ENCODE measurements at places on chromosomes 2 and 18.

- no peak for DNase-seq
Observed at GRCh38 chr2:238134393-238134785, 4.1 kb upstream of the KLHL30 start.

DNA sequence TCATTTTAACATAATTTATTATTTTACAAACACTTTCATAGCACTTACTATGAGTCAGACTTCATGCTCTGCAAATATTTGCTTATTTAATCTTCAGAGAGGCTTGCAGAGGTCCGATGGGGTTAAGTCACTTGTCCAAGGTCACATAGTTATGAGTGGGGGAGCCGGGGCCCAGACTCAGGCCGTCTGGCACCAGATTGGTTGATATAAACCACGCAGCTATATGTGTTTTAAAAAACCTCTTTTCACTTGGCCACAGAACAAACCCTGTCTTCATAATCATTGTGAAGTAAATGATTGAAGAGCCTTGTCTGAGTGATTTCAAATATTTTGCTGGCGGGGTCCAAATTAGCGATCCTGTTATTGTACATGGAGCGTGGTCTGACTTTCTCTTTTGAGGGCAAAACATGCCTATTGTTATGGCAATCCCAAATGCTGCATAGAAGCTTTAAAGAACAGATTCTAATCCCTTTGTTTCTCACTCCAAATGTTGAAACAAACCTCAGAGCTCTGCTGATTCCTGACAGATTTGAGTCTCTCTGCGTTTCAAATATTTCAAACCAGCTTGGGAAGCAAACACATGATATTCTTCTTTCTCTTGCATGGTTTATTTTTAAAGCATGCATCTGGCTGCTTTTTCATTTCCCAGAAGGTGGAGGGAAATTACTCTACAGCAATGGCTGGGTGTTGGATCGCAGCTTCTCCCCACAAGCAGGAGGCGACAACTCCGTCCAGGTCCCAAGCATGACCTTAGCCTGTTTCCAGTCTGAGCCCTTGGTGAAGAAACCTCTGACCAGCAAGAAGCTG lies 142.4 kb downstream of the DDX1 start:
- DNase-seq = no peak

DNA sequence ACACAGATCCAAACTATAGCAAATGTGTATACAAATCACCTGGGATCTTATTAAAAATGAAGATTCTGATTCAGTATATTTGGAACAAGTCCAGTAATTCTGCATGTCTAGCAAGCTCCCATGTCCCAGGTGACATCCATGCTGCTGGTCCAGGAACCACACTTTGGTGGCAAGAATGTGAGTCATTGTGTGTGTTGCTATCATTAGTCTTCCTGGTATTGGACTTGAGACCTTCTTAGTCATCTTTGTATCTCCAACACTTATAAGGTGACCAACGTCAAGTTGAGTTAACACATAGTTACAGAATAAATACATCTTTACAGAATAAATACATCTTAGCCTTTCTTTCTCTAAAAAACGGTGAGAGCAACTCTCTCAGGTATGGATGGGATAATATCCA lies 107.9 kb upstream of the NDUFV2 start:
- no peak for DNase-seq

- no peak for DNase-seq
Observed at GRCh38 chr2:41314511-41315070, 733.2 kb upstream of the PKDCC start.

DNA sequence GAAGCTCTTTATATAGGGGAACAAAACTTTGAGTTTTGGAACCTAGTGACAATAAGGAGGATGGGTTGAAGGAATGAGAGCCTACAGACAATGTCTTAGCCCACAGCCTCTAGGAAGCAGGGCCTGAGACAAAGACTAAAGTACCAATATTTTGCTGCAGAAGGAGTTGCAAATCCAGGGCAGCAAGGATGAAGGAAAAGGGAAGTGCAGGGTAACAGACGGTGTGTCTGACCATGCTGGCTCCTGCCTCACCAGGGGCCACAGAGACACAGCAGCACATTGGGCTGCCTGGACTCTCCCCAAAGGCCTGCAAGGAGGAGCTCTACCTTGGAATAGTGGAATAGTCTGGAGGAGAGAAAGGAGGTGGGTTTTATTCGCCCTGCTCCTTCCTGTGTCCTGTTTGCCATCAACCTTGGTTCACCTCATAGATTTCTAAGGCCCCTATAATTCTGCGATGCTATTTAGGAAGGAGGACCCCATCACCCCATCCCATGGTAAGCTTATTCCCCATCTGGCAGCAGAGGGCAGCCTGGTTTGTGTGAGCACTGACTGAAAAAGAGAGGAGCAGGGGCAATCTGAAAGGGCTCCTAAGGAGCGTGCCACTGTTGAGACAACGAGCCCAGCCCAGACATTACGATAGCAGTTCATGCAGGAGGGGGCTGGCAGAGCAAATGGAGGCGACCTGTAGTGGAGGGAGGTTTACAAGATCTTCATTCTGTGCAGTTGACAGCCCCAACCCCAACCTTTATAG lies 143.4 kb downstream of the MGAT5 start:
- DNase-seq = no peak

DNA sequence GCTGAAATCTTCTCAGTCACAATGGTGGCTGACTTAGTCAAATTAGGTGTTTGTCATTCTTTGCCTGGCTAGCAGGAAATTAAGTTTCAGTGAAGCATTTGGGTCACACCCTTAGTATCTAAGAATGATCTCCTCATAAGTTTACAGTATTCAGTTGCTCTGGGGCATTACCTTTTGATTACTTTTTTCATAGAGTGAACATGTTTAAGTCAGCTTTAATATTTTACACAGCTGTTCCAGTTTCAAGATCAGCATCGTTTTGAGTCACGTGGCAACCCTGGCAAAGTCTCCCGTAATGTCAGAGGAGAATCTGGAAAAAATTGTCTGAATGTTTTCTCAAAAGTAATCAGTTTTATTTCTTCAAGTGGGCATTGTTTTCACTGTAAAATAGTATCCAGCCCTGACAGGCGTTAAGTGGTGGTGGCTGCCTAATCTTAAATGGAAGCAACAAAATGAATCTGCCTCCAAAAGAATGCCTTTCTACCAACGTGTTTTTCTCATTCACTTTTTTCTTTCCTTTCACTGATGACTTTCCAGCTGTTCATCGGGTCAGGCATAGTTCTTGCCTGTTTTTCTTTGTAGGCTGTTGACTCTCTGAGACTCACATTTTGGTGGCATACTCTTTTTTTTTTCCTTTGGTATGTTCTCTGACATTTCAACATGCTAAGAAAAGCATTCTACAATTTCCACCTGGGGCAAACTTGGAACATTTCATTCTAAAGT lies 319.6 kb upstream of the TCF4 start:
- DNase-seq = no peak

GRCh38 chr2:120735746-120736170 lies at the start of gene GLI2:
TSS of gene GLI2 (plus strand) at chr2:120735868. CDS start at chr2:120797321, 61,453 bp downstream.
- DNase-seq = no peak

DNA sequence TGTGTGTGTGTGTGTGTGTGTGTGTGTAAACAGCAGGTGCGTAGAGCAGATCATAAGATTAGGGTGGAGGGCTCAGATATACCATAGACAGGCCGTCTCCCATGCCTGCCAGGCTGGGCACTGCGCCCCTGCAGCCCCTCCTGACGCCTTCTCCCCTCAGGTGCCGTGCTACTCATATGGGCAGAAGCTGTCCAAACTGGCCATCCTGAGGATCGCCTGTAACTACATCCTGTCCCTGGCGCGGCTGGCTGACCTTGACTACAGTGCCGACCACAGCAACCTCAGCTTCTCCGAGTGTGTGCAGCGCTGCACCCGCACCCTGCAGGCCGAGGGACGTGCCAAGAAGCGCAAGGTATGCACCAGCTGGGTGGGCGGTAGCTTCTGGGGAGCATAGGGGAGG lies 10.0 kb downstream of the ATOH8 start:
- DNase-seq = no peak

All from glomerular endothelial cell (primary cell).